ENCODE measurements at places on chromosomes 6 and 20.

DNA sequence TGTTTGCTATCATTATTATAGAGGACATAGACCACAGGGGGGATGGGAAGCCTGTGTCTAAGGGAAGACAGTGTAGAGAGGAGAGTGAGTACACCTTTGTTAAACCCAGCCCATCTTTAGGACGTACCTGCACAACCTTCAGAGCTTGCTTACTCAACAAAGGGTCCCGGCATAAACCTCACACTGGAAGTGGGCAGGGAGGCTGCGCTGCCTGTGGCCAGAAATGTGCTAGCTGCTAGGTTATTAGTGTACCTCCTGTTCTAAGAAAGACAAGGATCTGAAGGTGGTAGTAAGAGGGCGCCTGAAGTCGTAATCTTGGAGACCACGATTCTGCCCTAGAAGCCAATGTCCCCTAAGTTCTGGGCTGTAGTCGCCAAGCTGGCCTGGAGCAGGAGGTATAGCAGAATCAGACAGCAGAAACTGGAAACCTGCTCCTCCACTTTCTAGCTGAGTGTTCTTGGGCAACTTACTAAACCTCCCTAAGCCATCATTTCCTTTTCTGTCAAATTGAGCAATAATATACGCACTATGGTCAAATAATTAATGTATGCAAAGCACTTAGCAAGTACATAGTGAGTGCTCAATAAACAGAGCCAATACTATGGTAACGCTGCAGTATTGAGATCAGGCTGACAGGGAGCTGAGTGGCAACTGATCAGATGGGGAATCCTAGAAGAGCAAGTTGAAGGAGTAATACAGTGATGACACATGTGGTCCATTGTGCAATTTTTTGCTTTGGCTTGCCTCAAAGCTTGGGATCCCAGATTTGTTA lies 16.8 kb upstream of the AKIRIN2 start:
- DNase-seq = no peak

- DNase-seq = no peak
Measured at GRCh38 chr6:155067956-155068615, 73.0 kb downstream of the TIAM2 start.

DNA sequence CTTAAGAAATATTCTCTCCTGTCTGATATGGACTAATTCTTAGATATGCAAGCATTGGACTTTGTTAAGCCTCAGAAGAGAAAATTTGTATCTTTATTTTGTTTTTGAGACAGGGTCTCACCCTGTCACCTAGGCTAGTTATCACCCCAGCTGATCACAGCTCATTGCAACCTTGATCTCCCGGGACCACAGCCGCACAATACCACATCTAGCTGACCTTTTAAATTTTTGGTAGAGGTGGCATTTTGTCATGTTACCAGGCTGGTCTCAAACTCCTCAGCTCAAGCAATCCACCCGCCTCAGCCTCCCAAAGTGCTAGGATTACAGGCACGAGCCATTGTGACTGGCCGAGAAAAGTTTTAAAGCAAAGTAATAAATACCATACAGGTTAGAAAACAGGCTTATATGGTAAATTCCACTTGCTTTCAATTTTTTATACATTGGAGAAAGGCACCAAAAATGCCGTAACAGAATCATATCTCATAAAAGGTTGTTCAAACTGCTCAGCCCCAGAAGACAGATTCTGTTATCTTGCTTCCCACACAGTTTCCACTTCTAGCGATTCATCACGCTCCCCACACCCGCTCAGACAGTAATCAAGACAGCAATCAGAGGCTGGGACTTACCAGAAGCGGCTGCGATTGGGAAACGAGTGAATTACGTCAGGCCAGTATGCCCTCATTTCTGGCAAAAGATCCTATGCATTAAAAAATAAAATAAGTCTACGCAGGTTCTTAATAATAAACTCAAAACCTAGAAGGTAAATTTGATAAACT lies 13.8 kb downstream of the RNASET2 start:
- DNase-seq = no peak

- DNase-seq = no peak
Measured at GRCh38 chr6:31037169-31037568, 26.9 kb downstream of the MUC22 start.

DNA sequence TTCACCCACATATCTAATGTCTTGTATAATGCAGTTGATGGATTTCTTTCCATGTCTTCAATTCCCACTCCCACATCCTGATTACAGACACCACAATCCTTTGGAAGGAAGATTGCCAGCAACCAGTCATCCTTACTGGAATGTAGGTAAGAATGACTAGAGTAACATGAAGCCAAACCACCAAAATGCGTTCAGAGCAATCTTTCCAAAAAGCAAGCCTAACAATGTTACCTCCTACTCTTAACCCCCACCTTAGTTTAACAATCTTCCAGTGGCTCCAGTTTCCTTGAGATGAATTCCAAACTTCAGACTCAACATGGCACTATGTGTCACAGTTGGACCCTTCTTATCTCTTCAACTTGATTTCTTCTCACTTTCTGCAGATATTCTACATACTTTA lies 685.6 kb downstream of the DOK5 start:
- no peak for DNase-seq

DNA sequence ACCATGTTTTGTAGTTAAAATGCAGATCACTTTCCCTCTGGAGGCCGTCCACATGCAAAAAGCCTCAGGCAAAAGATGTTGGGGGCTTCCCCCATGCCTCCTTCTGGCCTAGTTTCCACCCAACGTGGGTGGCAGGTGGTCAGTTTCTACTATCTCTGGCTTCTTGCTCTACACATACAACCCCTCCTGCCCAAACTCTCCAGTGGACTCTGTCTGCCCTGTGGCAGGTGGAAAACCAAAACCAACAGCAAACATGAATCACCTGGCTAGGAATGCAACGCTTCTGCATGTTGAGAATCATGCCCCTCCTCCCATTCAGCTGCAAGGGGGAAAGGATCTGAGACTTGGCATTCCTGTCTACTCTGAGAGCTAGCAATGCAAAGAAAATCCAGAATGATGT lies 94.8 kb downstream of the MBOAT1 start:
- DNase-seq = no peak
